Esophagus muscularis mucosa (tissue), 4 donors: ENCODE measurements at places on chromosomes 11 and 22.

DNA sequence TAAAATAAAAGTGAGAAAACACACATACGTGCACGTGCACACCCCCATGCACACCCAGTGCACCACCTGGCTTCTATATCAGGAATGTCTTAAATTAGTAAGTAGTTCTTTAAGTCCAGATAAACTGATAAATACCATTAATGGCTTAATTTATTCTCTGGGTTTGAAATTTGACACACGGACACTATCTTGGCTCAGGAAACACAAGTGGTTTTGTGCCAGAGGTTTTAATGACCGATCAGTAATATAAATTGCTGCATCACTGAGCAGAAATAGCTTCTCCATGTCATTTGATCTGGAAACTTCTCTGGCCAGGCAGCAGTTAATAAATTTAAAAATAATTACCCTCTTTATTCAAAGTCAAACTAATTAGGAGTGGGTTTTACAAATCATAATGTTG is 101.5 kb upstream of the NNMT start:
- DNase-seq = no peak

DNA sequence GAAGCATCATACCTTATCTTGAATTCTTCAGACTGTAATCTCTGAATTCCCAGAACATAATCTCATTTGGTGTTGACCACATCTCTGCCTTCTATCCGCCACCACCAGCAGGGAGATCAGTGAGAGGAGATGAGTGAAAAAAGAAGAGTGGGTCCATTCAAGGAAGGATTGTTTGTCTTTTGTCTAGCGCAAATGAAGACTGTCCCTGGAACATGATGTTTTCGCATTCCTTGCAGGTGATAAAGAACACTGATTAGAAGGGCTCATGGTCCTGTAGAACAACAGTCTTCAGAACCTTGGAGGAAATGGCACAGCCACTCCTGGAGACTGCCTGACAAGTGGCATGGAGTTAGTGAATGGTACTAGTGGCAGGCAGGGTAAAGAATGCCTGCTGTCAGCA is 869.6 kb downstream of the JRKL start:
- DNase-seq = no peak

DNA sequence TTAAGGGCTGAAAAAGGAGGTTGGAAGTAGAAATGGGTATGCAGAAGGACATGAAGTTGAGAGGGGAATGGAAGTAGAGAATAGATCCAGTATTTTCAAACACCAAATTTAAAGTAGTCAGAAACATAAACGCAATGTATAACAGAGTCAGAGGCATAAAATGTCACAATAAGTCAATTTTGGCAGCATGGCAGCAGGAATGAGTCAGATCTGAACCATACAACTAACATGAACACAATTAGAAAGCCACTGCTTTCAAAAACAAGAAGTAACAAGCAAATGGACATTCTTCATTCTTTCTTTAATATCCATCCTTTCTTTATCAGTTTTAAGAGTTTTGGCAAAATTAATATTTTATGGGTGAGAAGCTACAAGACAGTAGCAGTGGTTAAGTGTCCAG is 2.5 kb downstream of the CHORDC1 start:
- DNase-seq = no peak

- DNase-seq = no peak
Observed at GRCh38 chr11:134598368-134598767, 186.3 kb upstream of the B3GAT1 start.

DNA sequence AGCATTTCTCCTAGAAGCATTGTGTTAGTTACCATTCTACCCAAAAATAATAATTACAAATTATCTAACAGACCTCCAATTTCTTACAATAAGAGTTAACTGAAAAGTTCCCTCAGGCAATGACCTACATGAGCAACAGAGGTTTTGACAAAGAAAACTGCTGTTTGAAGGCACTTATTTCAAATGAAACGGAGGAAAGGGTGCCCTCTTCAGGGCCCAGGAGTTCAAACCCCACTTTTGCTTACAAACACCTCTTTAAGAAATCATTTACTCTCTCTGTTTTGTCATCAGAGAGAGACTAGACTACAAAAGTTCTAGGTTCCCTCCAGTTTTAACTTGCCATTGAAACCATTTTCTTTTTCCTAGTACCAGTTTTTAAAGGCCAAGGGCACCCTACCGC is 56.7 kb downstream of the AMBRA1 start:
- DNase-seq = no peak

- peak; percentile 89 for DNase-seq
Observed at GRCh38 chr22:47534804-47535410, 772.5 kb downstream of the TBC1D22A start.

- no peak for DNase-seq
Observed at GRCh38 chr11:105315287-105315686, 175.7 kb upstream of the CARD18 start.

DNA sequence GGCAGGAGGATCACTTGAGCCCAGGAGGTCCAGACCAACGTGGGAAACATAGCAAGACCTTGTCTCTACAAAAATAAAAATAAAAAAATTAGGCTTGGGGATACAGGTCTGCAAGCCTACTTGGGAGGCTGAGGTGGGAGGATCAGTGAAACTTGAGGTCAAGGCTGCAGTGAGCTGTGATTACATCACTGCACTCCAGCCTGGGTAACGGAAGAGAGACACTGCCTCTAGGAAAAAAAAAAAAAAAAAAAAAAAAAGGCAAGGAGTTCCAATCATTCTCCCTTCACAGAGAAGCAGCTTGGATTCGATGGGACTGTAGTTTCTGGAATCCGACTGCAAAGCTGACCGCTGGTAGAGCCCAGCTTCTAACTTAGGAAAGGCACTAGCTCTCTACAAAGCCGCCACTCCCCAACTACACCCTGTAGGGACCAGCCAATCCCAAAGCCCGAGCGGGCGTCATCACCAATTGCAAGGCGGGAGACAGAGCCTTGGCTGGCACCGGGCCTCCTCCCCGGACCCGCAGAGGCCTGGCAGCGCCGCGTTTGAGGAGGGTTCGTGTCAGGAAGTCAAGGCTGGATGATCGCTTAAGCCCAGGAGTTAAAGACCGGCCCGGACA is 716 bp upstream of the DDB2 start:
- DNase-seq = peak; percentile 97

DNA sequence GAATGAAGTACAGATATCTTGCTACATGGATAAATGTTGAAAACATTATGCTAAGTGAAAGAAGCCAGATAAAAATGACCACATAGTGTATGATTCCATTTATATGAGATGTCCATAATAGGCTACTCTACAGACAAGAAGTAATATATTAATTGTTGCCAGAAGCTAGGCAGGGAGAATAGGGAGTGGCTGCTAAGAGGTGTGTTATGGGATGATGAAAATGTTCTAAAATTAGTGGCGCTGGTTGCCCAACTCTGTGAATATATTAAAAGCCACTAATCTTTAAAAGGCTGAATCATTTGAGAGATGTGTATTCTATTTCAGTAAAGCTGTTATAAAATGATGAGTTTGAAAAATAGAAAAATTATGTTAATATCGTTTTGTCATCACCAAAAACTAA is 144.4 kb downstream of the NCAM1 start:
- DNase-seq = no peak
